Activated CD4-positive, alpha-beta T cell treated with anti-CD3 and anti-CD28 coated beads, Interleukin-2, amount 50 U/mL, for 4 hours (primary cell): ENCODE measurements at places on chromosomes 4 and X.

DNA sequence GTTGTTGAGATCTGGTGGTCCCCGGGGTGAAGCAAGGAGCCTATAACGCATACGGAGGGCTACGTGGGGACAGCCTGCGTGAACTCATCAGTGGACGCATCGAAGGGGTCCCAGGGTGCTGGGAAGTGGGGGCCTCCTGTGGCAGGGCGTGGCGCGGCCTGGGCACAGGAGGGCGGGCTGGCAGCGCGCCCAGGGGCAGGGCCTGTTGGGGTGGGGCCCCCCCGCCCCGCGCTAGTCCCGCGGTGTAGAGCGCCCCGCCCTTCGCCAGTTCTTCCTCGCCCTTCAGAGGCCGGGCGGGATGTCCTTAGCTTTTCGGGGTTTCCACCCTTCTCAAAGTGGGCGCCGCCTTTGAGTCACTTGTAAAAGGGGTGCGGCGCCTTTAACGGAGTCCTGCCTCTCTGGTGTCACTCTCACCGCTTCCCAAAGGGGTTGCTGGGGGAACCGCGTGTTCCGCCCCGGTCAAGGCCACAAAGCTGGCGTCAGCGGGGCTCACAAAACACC, 632 bp downstream of the PLP2 start:
- peak; percentile 52 for DNase-seq

DNA sequence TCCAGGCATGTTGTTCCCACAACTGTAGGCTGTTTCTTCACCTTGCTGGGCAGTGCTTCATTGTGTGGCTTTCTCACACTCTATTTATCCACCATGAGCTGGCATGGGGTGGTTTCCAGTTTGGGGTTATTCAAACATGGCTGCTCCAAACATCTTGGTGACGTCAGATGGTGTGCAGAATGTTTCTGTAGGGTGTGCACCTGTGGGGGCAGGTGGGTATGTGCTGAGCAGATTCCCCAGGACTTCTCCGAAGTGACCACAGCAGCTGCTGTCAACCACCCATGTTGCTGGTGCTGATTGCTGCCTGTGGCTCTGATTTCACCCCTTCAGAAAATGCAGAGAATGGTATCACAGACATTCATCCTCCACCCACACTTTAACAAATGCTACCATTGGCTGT, 5.0 kb upstream of the PSAPL1 start:
- DNase-seq = no peak

DNA sequence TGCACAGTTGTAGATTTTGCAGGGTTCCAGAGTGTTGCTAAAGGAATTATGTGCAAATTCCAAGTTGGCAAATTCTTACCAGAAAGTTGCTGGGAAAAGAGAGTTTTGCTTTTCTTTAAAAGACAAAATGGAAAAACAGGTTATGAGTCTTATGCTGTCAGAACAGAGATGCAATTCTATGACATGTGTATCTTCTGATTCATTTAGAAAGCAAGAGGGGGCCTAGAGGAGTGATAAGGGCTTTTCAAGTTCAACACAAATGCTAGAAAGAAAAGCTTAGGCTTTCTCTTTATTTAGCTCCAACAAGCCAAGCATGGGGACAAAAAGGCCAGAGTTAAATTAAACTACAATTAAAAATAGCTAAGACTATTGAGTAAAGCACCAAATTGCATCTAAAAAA, 72.4 kb upstream of the GATB start:
- DNase-seq = no peak

DNA sequence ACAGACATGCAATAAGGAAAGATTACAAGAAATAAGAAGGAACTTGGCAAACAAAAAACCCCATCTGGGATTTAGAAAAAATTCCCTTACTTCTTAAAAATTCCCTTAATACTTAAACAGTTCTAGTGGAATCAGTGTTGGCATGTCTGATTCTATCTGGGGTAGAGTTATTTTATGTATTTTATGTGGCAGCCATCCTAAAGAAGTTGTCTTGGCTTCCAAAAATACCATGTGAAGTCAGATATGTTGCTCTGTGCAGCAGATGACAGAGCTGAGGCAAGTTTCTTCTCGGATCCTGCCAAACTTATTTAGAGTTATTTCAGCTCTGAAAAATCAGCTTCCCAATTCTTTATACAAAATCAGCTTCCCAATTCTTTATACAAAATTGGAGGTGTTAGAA, 14.7 kb downstream of the YY2 start:
- no peak for DNase-seq

DNA sequence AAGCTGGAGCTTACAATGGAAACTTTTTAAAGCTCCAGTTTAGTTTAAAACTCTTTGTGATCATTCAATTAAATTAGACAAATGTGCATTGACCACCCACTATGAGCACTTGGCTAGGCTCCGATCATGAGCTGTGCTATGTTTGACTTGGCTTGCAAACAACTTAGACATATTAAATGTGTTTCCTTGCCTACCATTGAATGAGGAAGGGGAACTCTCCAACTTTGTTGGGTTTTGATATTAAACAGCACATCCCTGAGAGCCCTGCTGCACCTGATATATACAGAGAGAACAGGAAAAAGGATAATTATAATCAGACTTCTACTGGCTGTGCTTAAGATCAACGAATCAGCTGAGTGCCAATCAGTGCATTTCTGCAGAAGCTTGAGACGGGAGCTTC, 71.4 kb upstream of the ADGRL3 start:
- DNase-seq = no peak

GRCh38 chr4:26782168-26782829, 78.3 kb upstream of the STIM2 start:
- no peak for DNase-seq

DNA sequence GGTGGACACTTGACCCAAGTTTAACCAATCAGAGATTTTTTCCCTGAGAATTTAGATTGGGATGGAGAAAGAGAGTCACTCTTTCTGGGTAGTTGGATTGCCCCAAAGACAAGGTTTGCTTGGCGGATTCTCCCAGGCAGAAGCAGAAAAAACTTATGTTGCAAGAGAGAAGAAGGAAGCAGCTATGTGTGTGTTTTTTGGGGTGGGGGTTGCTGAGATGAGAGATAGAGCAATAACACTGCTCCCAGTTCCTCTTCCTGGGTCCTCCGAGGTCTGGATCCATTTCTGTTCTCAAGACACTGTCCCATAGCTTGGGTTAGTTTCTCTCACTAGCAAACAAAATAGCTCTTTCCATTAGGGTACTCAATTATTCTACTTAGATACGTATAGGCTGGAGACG, 222.1 kb downstream of the STIM2 start:
- DNase-seq = no peak

GRCh38 chr4:5757091-5757490, 46.1 kb downstream of the EVC start:
- no peak for DNase-seq

DNA sequence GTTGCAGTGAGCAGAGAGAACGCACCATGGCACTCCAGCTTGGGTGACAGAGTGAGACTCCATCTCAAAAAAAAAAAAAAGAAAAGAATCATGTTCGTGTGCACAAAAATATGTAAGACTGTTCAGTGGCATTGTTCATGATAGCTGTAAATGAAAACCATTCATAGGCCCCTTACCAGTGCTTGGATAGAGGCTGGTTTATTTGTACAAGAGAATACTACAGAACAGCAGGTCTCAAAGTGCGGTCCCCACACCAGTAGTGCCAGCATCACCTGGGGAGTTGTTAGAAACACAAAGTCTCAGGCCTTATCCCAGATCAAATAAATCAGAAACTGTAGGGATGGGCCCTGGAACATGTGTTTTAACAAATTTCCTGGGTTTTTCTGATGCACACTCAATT, 12.7 kb upstream of the MRFAP1 start:
- DNase-seq = no peak

DNA sequence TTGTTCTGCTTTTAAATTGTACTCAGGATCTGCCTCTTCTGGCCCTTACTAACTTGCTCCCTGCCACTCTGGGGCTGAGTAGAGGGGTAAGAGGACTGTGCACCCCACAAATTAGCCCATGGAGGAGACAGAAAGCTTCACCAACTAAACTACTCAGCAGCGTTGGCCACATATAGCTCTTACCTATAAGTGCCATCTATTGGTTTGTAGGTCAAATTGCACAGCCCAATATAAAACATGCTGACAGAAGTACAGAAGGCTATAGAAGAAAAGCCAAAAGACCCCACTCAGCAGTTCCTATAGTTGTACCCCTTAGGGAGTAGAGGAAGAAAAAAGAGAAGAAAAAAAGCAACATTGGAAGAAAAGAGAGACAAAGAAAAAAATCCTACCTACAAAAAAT, 341.2 kb upstream of the FMR1 start:
- DNase-seq = no peak

- peak; percentile 32 for DNase-seq
Measured at GRCh38 chr4:120071192-120071795, 4.6 kb upstream of the MAD2L1 start.

- DNase-seq = no peak
Measured at GRCh38 chrX:110989447-110989846, 106.5 kb upstream of the PAK3 start.

GRCh38 chr4:5462254-5462835, 246.0 kb downstream of the EVC2 start:
- no peak for DNase-seq

DNA sequence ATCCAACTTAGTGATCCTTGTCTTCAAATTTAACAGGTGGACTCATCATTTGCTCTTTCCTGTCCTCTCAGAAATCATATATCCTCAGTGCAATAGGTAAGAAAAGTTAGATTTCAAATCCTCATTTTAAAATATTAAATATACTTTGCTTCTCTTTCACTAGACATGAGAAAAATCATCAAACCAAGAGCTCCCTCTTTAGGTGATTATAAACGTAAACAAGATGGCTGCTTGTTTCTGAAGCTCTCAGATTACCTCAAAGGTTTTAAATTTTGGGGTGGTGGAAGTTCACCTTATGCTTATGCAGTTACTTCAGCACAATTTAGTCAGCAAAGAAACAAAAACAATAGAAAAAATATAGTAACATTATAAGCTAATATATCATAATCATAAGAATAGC, 27.3 kb downstream of the CSN3 start:
- no peak for DNase-seq

DNA sequence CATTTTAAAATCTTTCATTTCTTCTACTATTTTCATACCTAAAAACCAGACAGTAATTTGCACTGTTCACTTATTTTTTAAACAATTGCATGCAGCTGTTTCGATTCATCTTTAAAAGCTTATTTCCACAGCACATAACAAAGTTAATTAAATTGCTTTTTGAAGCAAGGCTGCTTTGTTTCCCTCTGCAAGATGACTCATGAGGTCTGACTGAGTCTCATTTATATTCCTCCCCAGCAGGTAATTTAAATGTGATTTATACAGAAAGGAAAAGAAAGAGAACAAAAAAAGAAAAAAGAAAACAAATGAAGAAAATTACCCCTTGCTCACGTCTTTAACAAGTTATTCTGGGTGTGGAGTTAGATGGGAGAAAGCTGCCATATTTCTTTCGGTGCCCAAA, 22.8 kb downstream of the VMA21 start:
- no peak for DNase-seq

- DNase-seq = no peak
Measured at GRCh38 chrX:68299898-68300297, 133.4 kb downstream of the OPHN1 start.

GRCh38 chrX:29561417-29561816, 653.9 kb upstream of the MAGEB2 start:
- DNase-seq = no peak

- DNase-seq = no peak
Measured at GRCh38 chr4:165518024-165518616, 139.3 kb downstream of the CPE start.

GRCh38 chr4:117357866-117358265, 272.5 kb upstream of the TRAM1L1 start:
- DNase-seq = no peak

GRCh38 chr4:81351654-81352445, 119.9 kb downstream of the RASGEF1B start:
- peak; percentile 52 for DNase-seq

GRCh38 chr4:166017804-166018203, 144.8 kb downstream of the TLL1 start:
- DNase-seq = no peak

- peak; percentile 1 for DNase-seq
Measured at GRCh38 chr4:169492436-169493163, 119.8 kb downstream of the NEK1 start.

- no peak for DNase-seq
Measured at GRCh38 chr4:89899152-89899551, 4.5 kb downstream of the MMRN1 start.

- DNase-seq = no peak
Measured at GRCh38 chr4:27861381-27861787, 1000.7 kb downstream of the STIM2 start.

GRCh38 chr4:825063-825970, 612 bp downstream of the CPLX1 start:
- no peak for DNase-seq

- no peak for DNase-seq
Measured at GRCh38 chr4:154005171-154005520, 216.3 kb upstream of the SFRP2 start.

GRCh38 chr4:6338175-6338950, 68.7 kb downstream of the WFS1 start:
- DNase-seq = no peak

DNA sequence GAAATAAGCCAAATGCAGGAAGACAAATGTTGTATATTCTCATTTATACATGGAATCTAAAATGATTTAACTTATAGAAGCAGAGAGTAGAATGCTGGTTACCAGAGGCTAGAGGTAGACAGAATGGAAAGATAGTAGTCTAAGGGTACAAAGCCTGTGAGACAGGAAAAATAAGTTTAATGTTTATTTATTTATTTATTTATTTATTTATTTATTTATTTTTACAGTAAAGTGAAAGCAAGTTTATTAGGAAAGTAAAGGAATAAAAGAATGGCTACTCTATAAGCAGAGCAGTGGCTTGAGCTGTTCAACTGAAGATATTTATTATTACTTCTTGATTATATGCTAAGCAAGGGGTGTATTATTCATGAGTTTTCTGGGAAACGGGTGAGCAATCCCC, 203.2 kb downstream of the LAS1L start:
- no peak for DNase-seq

DNA sequence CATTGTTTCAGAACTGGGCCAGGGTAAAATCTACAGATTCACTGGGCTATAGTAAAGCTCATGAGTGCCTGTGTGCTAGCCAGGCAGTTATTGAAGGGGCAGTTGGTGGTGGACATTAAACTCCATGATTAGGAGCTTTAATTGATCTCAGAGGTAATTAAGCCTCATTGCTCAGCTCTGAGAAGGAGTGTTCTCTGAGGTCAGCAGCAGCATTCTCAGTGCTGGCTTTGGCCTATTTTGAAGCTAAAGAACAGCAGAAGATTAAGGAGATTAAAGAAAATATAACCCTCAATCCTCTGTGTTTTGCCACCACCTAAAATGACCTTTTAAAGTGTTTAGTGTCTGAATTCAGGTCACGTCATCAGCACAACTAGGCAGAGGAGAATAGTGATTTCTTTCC, 42.5 kb downstream of the EGF start:
- DNase-seq = no peak

- DNase-seq = no peak
Measured at GRCh38 chrX:33132569-33132968, 78.8 kb downstream of the DMD start.

- DNase-seq = no peak
Measured at GRCh38 chr4:137390707-137391106, 141.6 kb downstream of the PCDH18 start.

- no peak for DNase-seq
Measured at GRCh38 chrX:141928432-141928831, 24.7 kb downstream of the MAGEC1 start.

GRCh38 chr4:48467442-48467841, 15.7 kb upstream of the SLC10A4 start:
- DNase-seq = no peak
